ENCODE measurements at places on chromosomes 16 and 17.

DNA sequence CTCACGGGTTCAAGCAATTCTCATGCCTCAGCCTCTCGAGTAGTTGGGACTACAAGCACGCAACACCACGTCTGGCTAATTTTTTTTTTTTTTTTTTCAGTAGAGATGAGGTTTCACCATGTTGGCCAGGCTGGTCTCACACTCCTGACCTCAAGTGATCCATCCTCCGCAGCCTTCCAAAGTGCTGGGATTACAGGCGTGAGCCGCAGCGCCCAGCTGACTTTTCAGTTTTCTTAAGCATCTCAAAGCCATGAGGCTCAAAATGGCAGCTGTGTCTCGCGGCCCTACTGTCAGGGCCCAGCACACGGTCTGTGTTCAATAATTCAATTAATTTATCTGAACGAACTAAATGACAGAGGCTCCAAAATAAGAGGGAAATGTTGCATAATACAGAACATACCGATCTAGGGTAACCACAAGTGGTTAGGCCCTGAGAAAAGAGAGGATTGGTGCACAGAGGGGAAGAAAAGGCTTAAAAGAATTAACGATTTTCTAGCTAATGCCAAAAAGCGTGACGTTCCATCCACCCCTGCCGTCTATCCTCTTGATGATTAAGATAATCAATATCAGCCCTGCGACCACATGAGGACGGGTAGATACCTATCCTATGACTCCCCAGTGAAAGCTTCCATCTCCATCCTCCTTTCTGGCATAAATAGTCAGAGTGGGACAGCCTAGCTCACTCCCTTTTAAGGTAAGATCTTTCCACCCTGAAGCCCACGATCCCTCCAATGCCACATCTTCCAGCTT lies 136.9 kb downstream of the SLC39A11 start:
- no peak for DNase-seq

DNA sequence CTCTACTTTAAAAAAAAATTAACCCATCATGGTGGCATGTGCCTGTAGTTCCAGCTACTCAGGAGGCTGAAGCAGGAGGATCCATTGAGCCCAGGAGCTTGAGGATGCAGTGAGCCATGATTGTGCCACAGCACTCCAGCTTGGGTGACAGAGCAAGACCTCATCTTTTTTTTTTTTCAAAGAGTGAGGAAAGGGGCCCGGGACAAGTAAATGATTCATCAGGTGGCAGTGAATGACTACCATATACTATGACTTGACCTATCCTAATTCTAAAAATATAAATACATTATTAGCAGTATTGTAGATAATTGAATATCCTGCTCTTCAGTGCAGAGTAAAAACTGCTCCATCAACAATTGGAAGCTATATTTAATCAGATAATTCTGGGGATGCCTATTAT lies 55.3 kb downstream of the CLUH start:
- DNase-seq = peak; percentile 31

DNA sequence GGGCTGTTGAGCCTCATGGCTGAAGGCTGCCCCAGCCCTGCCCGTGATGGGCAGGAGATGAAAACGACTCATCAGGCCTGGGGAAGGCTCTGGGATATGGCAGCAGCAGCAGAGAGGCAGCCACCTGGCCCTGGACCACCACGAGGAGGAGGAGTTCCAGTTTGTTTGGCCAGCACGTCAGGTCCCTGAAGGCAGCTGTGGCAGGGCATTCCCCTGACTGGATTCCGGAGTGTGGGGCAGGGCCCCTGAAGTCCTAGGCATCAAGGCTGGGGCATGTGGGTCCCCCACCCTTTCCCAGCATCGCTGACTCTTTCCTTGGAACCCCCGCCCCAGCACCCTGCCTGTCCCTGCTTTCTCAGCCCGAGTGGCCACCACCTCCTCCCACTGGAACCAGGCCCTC lies 197.4 kb downstream of the ZNF423 start:
- no peak for DNase-seq

- no peak for DNase-seq
These were observed 155.1 kb upstream of the CDC42EP4 start for GRCh38 chr17:73466704-73467433.

GRCh38 chr16:937723-938122 lies 33.1 kb downstream of the LMF1 start:
- no peak for DNase-seq

DNA sequence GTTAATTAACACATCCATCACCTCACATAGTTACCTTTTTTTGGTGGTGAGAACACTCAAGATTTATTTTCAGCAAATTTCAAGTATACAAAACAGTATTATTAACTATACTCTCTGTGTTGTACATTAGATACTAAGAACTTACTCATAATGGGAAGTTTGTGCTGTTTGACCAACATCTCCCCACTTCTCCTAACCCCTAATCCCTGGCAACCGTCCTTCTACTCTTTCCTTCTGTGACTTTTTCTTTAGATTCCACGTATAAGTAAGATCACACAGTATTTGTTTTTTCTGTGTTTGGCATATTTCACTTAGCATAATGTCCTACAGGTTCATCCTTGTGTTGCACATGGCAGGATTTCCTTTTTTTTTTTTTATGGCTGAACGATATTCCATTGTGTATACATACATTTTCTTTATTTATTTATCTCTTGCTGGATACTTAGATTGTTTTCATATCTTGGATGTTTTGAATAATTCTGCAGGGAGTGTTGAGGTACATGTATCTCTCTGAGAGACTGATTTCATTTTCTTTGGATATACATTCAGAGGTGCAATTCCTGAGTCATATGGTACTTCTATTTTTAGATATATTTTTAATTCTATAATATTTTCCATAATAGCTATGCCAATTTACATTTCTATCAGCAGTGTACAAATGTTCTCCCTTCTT lies 19.0 kb downstream of the PPM1D start:
- no peak for DNase-seq

GRCh38 chr16:23966597-23967394 lies 131.0 kb downstream of the PRKCB start:
- DNase-seq = no peak

- no peak for DNase-seq
These were observed 373.4 kb downstream of the CNTNAP4 start for GRCh38 chr16:76650582-76650981.

- no peak for DNase-seq
These were observed 18.5 kb upstream of the RHOT1 start for GRCh38 chr17:32123782-32124181.

- DNase-seq = peak; percentile 99
These were observed 1.9 kb upstream of the PER1 start for GRCh38 chr17:8153957-8154607.

GRCh38 chr16:52408191-52408845 lies 138.6 kb downstream of the TOX3 start:
- no peak for DNase-seq

GRCh38 chr16:79600638-79601091 lies at the start of gene MAF:
Gene MAF (minus strand): TSS chr16:79600737. CDS start chr16:79599902, 835 bp downstream.
- DNase-seq = peak; percentile 68

DNA sequence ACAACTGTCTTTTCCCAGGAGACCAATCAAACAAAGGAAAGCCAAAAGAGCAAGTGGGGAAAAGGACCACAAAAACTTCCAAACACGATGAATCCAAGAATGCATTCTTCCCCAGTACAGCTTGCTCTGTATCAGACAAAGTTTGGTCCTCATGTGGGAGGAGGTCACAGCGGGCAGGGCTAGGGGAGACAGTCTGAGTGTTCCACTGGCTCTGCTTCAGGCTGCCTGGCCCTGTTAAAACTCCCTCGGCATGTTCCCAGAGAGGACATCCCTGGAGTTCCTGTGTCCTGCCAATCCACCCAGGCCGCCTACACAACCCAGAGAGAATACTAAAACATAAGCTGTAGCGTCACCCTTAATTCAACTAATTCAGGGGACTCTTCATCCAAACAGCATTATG lies 415.1 kb upstream of the DYNLRB2 start:
- peak; percentile 16 for DNase-seq

DNA sequence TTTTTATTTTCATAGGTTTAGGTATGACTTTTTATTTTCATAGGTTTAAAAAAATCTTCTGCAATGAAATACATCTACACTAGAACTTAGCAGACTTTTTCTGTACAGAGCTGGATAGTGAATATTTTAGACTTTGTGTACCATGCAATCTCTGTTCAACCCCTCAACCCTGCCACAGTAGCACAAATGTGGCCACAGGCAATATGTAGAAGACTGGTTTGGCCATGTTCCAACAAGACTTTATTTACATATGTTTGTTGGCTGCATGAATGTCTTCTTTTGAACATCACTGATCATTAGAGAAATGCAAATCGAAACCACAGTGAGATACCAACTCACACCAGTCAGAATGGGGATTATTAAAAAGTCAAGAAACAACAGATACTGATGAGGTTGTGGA lies 229.2 kb downstream of the SHISA9 start:
- DNase-seq = no peak

DNA sequence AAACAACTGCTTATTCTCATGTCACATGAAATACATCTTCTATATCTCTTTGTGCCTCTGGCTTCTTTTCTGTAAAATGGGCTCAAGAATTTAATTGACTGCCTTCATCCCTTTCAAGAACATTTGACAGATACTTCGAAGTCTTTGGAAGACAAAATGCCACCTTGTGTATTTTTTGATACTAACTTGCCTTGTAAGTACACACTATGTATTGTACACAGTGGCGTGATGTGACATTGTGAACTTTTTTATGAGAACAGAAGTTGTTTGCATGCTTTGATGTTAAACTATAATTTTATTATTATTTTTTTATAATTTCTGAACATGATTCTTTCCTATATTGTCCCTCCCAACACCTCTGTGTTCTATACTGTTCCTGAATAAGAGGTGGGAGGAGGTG lies 73.7 kb downstream of the MAP2K4 start:
- DNase-seq = no peak
